ENCODE measurements at places on chromosomes 7 and 10.

GRCh38 chr10:28840971-28841370 is 163.7 kb downstream of the BAMBI start:
- no peak for DNase-seq

- DNase-seq = no peak
Observed at GRCh38 chr7:109476409-109476808, 906.7 kb downstream of the DNAJB9 start.

DNA sequence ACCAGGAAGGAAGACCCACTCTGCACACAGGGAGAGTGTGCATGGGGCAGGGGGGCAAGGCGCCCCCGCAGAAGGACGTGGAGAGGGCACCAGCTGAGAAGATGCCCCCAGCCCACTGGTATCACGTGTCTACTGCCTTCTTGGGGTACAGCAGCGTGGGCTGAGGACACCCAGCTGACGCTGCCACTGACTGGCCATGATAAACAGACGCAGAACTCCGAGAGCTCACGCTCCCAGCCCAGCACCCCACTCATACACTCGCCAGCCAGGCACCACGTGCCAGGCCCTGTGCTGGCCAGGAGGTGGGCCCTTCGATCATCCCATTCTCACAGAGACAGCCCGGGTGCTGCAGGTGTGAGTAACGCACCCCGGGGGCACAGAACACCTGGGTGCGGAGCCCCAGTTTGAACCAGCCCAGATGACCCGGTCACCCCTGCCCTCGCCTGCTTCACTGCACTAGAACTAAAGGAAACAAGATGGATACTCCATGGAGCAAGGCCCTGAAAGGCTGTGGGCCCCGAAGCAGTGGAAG is 199.8 kb downstream of the MAD1L1 start:
- DNase-seq = no peak

- DNase-seq = no peak
Observed at GRCh38 chr7:4766666-4767519, 8.5 kb upstream of the AP5Z1 start.

GRCh38 chr10:84177541-84178141 is 4.0 kb downstream of the GPR15LG start:
- DNase-seq = peak; percentile 77

DNA sequence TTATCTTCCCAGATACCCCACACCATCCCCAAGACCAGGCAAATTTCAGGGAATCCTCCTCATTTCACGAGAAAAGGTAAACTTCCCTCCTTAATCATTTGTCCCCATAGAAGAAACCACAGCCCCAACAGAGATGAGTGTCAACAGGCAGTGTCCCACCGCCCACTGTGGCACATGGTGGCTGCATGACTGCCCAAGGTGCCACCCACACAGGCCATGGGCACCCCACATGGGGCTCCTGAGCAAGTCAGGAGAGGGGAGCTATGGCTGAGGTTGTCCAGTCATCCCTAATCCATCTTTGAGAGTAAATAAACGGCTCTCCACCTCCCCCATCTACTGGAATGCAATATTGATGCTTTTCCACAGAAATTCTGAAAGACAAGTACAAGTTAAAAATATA is 44.1 kb downstream of the ANTXRL start:
- no peak for DNase-seq

DNA sequence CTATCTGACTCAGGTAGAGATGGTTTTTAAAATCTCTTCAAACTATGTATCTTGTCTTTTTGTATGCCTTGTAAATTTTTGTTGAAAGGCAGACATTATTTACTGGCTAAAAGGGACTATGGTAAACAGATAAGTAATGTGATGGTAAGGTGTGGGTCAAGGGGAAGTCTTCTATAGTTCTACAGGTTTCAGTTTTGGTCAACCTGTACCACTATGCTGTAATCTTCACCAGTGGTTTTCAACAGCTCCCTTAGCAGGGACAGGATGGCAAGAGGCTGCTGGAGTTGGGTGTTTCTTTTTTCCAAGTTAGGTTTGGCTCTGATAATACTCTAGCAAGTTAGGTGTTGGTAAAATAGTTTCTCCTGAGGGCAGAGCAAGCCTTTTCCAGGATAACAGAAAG is 32.7 kb upstream of the FZD8 start:
- no peak for DNase-seq

DNA sequence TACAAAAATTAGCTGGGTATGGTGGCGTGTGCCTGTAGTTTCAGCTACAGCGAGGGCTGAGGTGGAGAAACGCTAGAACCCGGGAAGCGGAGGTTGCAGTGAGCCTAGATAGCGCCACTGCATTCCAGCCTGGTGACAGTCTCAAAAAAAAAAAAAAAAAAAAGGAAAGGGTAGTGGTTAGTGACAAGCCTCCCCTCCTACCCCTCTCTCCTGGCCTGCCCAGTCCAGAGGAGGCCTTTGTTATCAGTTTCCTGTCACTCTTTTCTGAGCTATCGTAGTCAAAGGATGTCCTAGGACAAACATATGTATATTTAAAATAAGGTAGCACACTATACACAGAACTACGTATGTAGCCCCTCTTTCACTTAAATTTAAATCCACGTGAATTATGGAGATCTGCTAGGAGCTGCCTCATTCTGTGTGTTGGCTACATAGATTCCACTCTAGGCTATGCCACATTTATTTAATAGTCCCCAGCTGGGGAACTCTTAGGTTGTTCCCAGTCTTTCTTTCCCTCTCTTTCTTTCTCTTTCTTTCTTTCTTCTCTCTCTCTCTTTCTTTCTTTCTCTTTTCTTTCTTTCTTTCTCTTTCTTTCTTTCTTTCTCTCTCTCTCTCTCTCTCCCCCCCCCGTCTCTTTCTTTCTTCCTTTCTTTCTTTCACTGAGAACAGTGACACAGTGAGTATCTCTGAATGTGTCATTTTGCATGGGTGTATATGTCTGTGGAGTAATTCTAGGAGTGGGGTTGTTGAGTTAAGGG is 3.9 kb downstream of the TSPAN15 start:
- DNase-seq = no peak

DNA sequence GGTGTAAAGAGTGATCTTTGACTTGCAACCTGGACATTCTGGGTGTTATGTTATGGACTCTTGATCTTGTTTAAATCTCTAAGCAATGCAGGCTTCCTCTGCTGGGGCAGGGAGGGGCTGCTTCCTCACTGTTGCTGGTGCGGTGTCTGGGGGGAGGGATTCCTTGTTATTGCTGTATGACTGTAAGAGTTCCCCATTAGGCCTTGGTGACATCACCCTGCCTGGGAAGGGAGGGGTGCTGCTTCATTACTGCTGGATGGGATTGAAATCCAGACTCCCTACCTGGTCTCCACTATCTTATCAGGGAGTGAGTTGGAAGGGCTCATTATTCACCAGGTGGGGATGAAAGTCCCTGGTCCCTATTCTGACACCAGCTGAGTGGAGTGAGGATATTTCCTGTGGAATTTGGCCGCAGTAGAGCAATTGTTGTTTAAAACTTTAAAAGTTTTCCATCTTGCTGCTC is 8.8 kb downstream of the OGDH start:
- DNase-seq = peak; percentile 71

GRCh38 chr10:64765498-64765897 is 1244.3 kb downstream of the REEP3 start:
- DNase-seq = no peak

- no peak for DNase-seq
Observed at GRCh38 chr10:51079331-51079730, 5.0 kb downstream of the PRKG1 start.

GRCh38 chr7:53609185-53609584 is 573.8 kb downstream of the POM121L12 start:
- no peak for DNase-seq

GRCh38 chr7:99465421-99465768 is 572 bp downstream of the ATP5MF start:
- no peak for DNase-seq

- DNase-seq = no peak
Observed at GRCh38 chr7:42274053-42274452, 37.0 kb upstream of the GLI3 start.

- peak; percentile 71 for DNase-seq
Observed at GRCh38 chr7:5997210-5997808, 11.5 kb downstream of the PMS2 start.

GRCh38 chr10:12921163-12921562 is 80.3 kb downstream of the CCDC3 start:
- DNase-seq = no peak

DNA sequence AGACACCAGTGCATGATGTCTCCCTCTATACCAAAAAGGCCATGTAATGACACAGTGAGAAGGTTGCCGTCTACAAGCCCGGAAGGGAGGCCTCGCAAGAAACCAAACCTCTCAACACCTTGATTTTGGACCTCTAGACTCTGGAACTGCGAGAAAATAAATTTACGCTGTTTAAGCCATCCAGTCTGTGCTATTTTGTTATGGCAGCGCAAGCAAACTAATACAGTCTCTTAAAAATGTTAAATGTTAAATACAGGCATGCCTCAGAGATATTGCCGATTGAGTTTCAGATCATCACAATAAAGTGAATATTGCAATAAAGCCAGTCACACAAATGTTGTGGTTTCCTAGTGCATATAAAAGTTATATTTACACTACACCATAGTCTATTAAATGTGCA is 5.0 kb upstream of the MINDY3 start:
- no peak for DNase-seq

- no peak for DNase-seq
Observed at GRCh38 chr7:66727058-66727457, 13.5 kb upstream of the RABGEF1 start.
